Activated T-cell treated with anti-CD3 and anti-CD28 coated beads, Interleukin-2, amount 50 U/mL, for 72 hours (primary cell): ENCODE measurements at places on chromosomes 12 and 14.

DNA sequence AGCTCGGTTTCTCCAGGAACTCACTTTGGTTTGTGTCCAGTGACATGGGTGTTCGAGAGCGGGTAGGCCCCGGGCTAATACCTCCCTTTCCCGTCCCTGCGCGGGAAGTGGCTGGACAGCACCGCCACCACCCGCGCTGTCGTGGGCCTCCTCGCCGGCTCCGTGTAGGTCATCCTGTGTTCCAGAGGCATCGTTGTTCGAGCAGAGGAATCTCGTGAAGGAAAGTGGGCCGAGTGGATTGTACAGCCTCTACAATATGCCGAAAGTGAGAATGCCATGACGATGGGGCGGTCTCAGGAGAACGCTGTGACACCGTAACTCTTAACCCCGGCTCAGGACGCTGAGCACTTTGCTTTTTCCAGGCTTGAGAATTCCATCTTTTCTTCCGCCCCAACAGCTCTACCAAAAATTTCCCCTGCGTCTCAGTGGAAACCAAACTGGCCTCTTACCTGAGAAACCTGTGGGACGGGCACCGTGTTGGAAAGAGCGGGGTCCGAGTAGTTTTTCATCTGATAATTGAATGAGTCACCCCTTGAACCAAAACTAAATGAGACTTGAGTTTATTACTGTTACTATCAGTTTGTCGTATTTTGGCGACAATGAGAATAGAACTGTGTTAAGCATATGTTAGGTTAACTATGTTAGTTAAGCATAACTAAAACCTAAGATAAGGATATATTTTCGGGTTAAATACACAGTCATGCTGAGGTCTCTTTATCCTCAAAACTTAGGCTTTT, 510 bp downstream of the EIF2S1 start:
- H3K4me3 ChIP-seq, result peak overlapping the region; percentile 96
- DNase-seq, result no peak
- H3K4me1 ChIP-seq, result peaks cover 75% of the 10 kb centered on the region
- peak overlapping the region; percentile 96 for H3K27ac ChIP-seq
- H3K27me3 ChIP-seq, result no peaks in the 10 kb centered on the region

DNA sequence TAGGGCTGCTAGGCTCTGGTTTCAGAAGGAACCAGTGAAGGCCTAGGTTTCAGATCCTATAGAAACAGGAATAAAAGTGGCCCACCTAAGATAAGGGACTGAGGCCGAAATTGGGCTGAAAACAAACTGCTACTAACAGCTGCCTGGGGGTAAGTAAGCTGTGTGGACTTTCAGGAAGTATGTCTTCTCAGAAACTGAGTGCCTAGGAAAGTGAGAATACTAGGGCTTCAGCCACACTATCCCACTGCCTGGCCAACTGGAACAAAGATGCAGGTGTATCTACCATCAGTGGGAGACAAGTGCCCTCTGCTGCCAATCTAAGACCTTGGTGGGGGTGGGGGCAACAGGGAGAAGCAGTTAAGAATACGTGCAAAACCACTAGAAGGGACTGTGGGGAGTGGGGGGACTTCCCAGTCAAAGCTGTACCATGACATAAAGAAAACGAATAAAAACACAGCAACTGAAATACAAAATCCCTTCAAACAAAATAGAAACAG, 82.5 kb downstream of the MED13L start:
- H3K4me3 ChIP-seq, result peak overlapping the region; percentile 49
- H3K36me3 ChIP-seq, result no peaks in the 10 kb centered on the region
- H3K27me3 ChIP-seq, result no peaks in the 10 kb centered on the region
- peak overlapping the region; percentile 71 for H3K27ac ChIP-seq
- peaks cover 69% of the 10 kb centered on the region for H3K4me1 ChIP-seq
- DNase-seq, result peak; percentile 78

GRCh38 chr12:7758766-7759140, 6.3 kb upstream of the NANOGNB start:
- H3K4me3 ChIP-seq, result no peak overlapping the region
- DNase-seq, result no peak
- no peak overlapping the region for H3K27ac ChIP-seq
- no peaks in the 10 kb centered on the region for H3K4me1 ChIP-seq

DNA sequence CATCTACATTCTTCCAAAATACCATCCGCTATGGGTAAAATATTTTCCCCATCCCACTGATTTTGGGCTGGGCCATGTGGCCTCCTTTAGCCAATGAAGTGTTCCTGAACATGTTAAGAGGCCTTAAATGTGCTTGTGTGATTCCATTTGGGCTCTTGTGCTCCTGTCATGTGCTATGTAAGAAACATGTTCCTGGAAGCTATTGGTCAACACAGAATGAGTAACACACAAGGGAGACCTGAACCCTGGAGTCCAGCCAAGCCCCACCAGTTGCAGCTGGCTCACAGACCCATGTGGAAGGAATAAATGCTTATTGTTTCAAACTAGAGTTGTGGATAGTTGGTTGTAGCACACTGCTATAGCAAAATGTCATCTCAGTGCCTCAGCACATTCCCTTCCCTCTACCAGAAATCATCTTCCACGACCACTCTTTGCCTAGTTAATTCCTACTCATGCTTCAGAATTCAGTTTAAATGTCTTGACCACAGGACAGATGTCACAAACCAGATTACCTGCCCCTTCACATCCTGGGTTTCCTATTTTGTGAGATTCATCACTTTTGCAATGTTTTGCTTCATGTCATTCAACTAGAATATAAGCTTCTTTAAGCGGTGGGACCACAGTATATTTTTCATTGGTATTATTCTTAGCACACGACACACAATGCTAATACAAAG, 217.3 kb upstream of the EEA1 start:
- H3K4me3 ChIP-seq, result no peak overlapping the region
- DNase-seq, result no peak
- no peak overlapping the region for H3K27ac ChIP-seq
- no peaks in the 10 kb centered on the region for H3K4me1 ChIP-seq
- no peaks in the 10 kb centered on the region for H3K36me3 ChIP-seq

- no peak overlapping the region for H3K27ac ChIP-seq
- no peaks in the 10 kb centered on the region for H3K4me1 ChIP-seq
- H3K36me3 ChIP-seq, result no peaks in the 10 kb centered on the region
These were observed 7.7 kb upstream of the IFNG-AS1 start for GRCh38 chr12:67981287-67982162.

DNA sequence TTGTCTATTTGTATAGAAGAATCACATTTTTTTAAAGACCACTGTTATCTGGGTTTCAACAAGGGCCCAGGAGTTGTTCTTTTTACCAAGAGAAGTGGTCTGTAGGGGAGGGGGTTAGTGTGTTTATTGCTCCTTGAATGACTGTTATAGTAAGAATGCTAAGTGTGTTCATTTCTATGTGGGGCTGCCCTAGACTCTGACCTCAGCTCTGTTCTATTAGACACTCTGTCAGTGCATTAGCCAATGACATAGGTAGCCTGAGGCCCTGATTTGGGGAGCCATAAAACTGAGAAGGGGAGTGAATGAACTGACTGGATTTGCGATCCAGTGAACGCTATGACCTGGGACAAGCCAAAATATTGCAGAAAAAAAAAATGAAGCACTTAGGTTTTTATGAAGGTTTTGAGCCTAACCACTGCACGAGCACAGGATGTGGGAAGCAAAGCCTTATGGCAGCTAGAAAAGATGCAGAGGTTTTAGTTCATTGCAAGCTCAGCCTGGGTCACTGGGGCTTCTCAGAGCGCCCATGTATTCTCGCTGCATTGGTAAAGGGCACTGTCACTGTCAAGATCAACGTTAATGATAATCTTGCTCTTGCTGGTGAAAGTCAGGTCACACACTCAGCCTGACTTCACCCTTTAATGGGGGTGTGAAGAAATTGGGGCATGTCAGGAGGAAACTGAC, 63.8 kb downstream of the PRKCH start:
- H3K27ac ChIP-seq, result no peak overlapping the region
- no peak overlapping the region for H3K4me3 ChIP-seq
- no peaks in the 10 kb centered on the region for H3K36me3 ChIP-seq
- no peaks in the 10 kb centered on the region for H3K27me3 ChIP-seq
- peak; percentile 60 for DNase-seq
